ENCODE measurements at places on chromosomes 6 and 20. TPM values are rescaled to one million over a fixed set of nuclear protein-coding genes. Genes with fewer than 3 reads are reported as not detected.
A peak's percentile ranks its signal among the peaks of the same experiment; 100 is the strongest.

- no peak overlapping the region for H3K27ac ChIP-seq
- H3K36me3 ChIP-seq, result no peaks in the 10 kb centered on the region
- no peaks in the 10 kb centered on the region for H3K4me1 ChIP-seq
- no peak for DNase-seq
- no peak overlapping the region for H3K4me3 ChIP-seq
- no peaks in the 10 kb centered on the region for H3K27me3 ChIP-seq
These were observed 496.7 kb downstream of the RNF144B start for GRCh38 chr6:18883851-18884250.

The SYNDIG1 gene
- total RNA-seq, result 2.6 TPM

The INSM1 gene
- not detected for total RNA-seq

The MED23 gene
- 35.7 TPM for total RNA-seq

The DNAH8 gene
- not detected for total RNA-seq

- peak overlapping the region; percentile 88 for H3K27ac ChIP-seq
- H3K36me3 ChIP-seq, result peaks cover 8% of the 10 kb centered on the region
- H3K27me3 ChIP-seq, result no peaks in the 10 kb centered on the region
These were observed 1.2 kb upstream of the UFL1 start for GRCh38 chr6:96520171-96521115.

DNA sequence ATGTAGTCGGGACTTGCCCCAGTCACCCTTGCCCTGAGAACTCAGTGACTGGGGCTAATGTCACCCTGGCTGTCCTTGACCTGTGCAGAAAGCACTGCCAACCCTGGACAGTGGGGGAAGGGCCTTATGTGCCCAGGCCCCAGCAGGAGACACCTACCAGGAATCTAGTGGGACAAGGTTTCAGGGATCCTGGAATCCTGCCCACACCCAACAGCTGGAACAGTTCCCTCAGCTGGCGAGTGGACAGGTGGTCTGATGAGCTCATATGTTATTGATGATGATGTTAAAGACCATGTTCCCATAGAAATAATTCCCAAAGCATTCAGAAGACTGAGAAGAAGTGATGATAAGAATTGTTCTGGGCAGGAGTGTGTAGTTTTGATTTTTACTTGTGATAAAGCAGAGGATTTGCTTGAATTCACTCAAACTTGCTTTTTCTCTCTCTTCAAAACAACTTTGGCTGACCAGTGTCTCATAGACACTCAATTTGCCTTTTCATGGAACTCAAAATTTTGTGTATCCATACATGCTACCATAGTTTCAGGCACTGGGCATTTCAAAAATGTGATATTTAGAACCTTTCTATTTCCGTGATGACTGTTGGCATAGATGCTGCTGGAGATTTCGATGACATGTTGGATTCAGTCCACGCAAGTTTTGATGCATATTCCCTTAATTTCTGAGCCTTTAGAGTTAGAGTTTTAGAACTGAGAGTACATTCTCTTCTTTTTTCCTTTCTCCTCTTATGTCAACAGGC is 79.3 kb downstream of the SLC22A3 start:
- no peaks in the 10 kb centered on the region for H3K36me3 ChIP-seq
- peaks cover 14% of the 10 kb centered on the region for H3K4me1 ChIP-seq
- DNase-seq, result no peak
- no peak overlapping the region for H3K27ac ChIP-seq
- H3K27me3 ChIP-seq, result no peaks in the 10 kb centered on the region

DNA sequence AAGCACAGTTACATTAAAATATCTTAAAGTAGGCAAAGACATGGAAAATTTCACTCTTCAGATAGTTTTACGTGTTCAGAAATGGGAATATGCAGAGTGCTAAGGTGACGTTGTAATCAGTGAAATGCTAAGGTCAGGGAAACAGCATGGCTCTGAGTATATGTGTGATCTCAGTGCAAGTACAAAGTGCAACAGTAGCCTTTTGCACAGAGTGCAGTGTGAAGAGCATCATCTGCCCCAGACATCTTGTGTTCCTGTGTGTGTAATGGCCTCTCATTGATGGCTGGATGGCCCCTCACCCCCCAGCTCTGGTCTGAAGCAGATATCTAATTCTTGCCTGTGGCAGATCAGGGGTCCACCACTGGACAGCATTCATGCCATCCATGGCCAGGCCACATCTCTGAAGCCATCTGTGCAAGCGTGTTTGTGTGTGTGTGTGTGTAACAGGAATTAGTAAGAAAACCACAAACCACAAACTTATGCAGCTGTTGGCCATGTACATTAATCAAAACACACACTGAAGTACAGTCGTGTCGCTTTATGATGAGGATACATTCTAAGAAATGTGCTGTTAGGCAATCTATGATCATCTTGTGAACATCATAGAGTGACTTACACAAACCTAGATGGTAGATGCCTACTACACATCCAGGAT is 165.1 kb downstream of the RALGAPA2 start:
- H3K4me3 ChIP-seq, result no peak overlapping the region
- no peaks in the 10 kb centered on the region for H3K27me3 ChIP-seq
- no peak overlapping the region for H3K27ac ChIP-seq
- H3K4me1 ChIP-seq, result peaks cover 10% of the 10 kb centered on the region
- no peaks in the 10 kb centered on the region for H3K36me3 ChIP-seq
- DNase-seq, result peak; percentile 5

DNA sequence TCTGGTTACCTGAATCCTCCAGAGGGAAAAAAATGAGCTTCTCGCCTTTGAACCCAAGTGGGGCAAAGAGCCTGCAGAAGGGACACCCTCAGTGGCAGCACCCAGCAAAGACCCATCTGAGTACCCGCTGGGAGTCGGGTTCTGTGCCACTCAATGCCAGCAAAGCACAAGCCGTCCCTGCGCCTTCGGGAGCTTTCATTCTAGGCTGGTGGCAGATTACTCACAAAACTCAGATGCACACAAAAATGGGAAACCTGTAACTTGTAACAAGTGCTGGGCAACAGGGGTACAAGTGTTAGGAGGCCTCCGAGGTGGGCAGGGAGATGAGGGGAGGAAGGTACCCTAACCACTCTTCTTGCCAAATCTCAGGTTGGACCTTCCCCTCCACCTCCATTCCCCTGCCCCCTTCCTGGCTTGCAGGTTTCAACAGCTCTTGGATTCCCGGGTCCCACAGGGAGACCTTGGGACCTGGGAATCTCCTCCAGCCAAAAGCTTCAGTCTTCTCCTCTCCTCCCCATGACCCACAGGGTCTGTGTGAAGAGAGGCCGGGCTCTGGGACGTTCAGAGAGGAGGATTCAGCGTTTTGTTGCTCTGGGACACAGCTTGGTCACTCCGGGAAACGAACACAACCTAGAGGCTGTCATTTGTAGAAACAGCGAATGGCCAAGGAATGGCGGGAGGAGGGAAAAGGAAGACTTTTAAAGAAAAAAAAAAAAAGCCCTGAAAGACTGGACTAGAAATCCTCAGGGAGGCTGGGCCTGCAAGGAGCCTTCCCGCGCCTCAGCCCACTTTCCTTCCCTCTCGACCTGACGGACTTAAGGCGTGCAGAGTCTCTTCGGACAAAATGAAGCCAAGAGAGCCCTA is 1.2 kb upstream of the PARD6B start:
- peak; percentile 62 for DNase-seq
- no peaks in the 10 kb centered on the region for H3K36me3 ChIP-seq
- no peaks in the 10 kb centered on the region for H3K27me3 ChIP-seq
- H3K4me1 ChIP-seq, result peaks cover 14% of the 10 kb centered on the region
- H3K4me3 ChIP-seq, result peak overlapping the region; percentile 76

GRCh38 chr6:70673601-70674000 is 5.9 kb downstream of the SMAP1 start:
- DNase-seq, result peak; percentile 51
- peaks cover 18% of the 10 kb centered on the region for H3K4me1 ChIP-seq
- no peak overlapping the region for H3K4me3 ChIP-seq
- H3K36me3 ChIP-seq, result no peaks in the 10 kb centered on the region

The OR2H2 gene
- total RNA-seq, result not detected

- no peaks in the 10 kb centered on the region for H3K4me1 ChIP-seq
- no peaks in the 10 kb centered on the region for H3K27me3 ChIP-seq
- H3K27ac ChIP-seq, result no peak overlapping the region
- H3K36me3 ChIP-seq, result no peaks in the 10 kb centered on the region
These were observed 690.7 kb downstream of the KIF16B start for GRCh38 chr20:15882553-15882952.

DNA sequence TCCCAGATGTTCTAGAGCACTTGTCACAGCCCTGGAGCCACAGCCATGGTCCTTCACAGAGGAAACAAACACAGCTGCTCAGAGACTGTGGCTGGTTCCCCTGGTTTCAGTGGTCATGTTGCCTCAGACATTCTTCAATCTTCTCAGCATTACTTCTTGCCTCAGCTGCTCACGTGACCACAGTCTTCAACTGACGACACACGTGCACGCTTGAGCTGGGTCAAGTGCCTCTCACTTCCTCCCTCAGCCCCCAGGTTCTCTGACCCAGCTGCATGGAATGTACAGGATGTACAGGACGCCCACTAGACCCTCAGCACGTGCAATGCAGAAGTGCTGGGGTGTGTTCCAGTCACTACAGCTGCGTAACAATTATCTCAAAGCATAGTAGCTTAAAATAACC is 159.8 kb upstream of the GGTLC1 start:
- H3K4me1 ChIP-seq, result no peaks in the 10 kb centered on the region
- no peaks in the 10 kb centered on the region for H3K27me3 ChIP-seq
- no peak for DNase-seq
- H3K27ac ChIP-seq, result no peak overlapping the region
- H3K4me3 ChIP-seq, result no peak overlapping the region

The PLN gene
- not detected for total RNA-seq

The TFAP2A gene
- 2.5 TPM for total RNA-seq

The MYCT1 gene
- total RNA-seq, result under 0.01 TPM

DNA sequence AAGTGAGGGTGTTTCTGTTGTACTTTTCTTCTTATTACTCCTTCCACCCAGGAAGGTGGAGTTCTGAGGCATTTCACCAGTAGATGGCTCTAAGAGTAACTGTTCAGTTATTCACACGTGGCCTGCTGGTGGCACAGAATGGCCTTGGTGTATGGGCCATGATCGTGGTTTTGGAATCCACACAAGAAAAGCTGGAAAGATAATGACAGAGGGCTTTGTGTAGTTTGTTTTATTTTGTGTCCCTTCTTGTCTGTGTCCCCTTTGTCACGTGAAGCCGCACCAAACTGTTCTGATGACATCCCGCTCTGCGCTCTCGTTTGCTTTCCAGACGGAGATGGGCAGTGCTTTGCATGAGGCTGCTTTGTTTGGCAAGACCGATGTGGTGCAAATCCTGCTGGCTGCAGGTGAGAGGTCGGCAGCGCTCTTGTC is 93.4 kb downstream of the ANKS1A start:
- no peaks in the 10 kb centered on the region for H3K36me3 ChIP-seq
- no peaks in the 10 kb centered on the region for H3K27me3 ChIP-seq
- peak overlapping the region; percentile 33 for H3K27ac ChIP-seq
- peaks cover 10% of the 10 kb centered on the region for H3K4me1 ChIP-seq

DNA sequence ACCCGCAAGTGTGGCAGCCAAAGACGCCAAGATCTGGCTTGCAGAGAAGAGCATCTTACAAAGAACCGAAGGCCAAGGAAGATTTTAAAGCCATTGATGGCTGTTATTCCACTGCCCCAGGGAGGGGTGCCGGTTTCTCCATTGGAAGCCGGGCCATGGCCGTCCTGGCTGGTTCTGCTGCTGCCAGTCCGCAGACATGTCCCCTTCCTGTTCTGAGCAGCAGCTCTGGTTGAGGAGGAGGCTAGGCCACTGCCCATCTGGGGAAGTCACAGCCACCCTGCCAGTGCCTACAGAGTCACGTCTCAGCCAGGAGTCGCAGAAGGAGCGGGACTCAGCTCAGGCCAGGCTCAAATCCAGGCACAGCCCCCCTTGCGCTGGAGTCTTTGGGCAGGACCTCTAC is 42.6 kb upstream of the MRGBP start:
- peaks cover 11% of the 10 kb centered on the region for H3K27me3 ChIP-seq
- H3K36me3 ChIP-seq, result no peaks in the 10 kb centered on the region
- DNase-seq, result no peak

DNA sequence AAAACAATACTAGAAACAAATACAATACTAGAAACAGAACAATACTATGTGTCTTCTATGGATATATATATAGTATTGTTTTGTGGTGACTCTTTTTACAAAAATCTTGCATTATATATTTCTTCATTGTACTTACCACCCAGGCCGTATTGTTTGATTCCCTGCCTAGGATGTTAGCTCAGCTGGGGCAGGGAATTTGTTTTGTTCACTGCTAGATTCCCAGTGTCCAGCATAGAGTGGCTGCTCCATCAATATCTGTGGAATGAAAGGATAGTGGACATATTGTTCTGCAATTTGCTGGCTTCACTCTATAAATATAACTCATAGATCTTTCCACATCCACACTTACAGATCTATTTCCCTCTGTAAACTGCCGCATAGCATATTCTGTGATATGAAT is 21.5 kb upstream of the PREX1 start:
- no peak for DNase-seq
- no peaks in the 10 kb centered on the region for H3K36me3 ChIP-seq
- no peak overlapping the region for H3K4me3 ChIP-seq
- H3K27me3 ChIP-seq, result peaks cover 13% of the 10 kb centered on the region
- no peak overlapping the region for H3K27ac ChIP-seq
- H3K4me1 ChIP-seq, result 0 out of 2 replicates have a peak, but pooled peaks cover 4% of the 10 kb centered on the region

The SLC17A1 gene
- not detected for total RNA-seq

GRCh38 chr20:34615477-34615876 is 57.0 kb downstream of the MAP1LC3A start:
- H3K4me3 ChIP-seq, result no peak overlapping the region
- H3K27me3 ChIP-seq, result no peaks in the 10 kb centered on the region
- H3K27ac ChIP-seq, result no peak overlapping the region
- no peaks in the 10 kb centered on the region for H3K36me3 ChIP-seq
- peak; percentile 58 for DNase-seq

DNA sequence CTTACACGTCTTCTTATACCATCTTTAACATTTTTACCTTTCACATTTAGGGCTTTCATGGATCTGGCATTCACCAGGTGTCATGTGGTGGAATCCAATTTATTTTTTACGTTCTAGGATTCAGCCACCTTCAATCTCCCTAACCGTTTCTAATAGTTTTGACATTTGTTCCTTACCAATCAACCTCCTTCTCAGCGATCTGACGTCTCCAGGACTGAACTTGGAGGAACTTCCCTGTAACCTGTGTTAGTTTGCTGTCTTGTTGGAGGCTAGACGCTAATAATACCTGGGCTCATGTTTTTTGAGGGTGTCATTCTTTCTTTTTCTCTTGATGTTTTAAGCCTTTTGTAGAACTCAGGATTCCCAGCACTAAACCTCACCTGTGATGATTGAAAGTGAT is 351.6 kb downstream of the THBS2 start:
- H3K36me3 ChIP-seq, result no peaks in the 10 kb centered on the region
- DNase-seq, result no peak
- no peaks in the 10 kb centered on the region for H3K27me3 ChIP-seq
- H3K4me3 ChIP-seq, result no peak overlapping the region
- H3K4me1 ChIP-seq, result no peaks in the 10 kb centered on the region

DNA sequence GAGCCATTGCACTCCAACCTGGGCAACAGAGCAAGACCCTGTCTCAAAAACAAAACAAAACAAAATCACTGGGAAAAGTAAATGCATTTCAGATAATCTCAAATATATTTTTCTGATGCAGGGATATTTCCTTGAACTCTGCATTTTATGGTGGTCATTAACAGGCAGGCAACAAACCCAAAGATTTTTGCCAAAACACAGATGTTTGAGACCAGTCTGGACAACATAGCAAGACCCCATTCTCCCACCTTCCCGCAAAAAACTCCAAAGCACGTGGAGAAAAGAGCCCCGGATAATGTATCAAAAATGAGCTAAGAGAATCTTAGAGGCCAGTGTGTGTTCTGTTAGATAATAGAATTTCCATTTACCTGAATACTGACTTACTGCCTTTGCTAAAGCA is 44.3 kb downstream of the SLC9A8 start:
- H3K36me3 ChIP-seq, result 0 out of 2 replicates have a peak, but pooled peaks cover 4% of the 10 kb centered on the region
- DNase-seq, result no peak
- no peaks in the 10 kb centered on the region for H3K27me3 ChIP-seq

Measured in GM23248 (cell line).